ENCODE measurements at places on chromosomes 7 and 10. TPM values are rescaled to one million over a fixed set of nuclear protein-coding genes. Genes with fewer than 3 reads are reported as not detected.

DNA sequence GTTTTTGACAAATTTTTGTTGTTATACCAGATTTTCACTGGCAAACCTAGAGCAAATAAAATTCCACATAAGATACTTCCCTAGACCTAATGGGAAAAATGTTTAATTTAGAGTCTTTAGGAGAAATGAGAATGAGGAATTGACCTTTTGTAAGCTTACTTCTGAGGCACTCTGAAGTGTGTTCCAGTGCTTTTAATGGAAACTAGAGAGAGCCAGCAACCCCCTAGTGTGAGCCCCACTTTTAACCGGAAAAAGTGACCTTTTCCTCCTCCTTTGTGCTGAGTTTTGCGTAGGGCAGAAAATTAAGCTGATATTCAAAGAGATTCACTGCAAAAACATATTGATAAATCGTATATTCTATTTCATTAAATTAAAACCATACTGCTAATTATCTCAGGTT, 5.2 kb downstream of the IKZF1 start:
- DNase-seq = no peak

DNA sequence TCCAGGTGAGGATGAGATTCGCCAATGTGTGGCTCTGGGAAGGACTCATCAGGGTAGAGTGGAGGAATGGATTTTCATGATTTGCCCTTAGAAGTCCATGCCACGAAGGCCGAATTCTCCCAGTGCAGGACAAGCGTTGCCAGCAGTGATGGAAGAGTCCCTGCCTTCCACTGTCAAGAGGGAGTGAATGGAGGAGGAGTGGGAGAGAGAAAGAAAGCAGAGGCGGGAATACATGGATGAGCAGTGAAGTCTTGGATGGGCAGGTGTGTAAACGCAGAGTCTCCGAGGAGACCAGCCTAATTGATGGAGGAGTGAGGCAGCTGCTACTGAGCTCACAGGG, 419.2 kb downstream of the GLRX3 start:
- DNase-seq = no peak

The FAM25C gene
- total RNA-seq = not detected

The OGDH gene
- 73.9 TPM for total RNA-seq

All from HFFc6 (cell line).